ENCODE measurements at places on chromosomes 11 and 22.

DNA sequence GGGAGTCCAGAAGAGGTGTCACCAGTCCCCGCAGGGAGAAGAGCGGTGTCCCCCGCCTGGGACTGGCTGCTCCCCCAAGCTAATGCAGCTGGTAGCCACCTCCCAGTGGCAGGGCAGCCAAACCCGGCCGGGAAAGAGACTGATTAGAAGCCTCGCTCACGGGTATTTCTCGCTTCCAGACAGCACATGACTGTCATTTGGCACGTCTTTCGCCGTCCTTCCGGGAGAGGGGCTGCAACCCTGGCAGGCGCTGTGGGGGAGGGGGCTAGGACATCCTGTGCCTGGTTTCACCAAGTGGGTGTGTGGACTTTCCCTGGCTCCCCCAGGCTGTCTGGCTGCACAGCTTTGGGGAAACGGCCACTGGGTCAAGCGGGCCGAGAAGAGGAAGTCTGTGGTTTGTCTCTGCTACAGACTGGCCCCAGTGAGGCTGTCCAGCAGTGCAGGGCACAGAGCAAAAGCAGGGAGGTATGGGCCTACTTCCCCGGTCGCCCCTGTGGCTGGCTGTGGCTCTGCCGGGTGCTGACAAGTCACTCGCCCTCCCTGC lies 3.8 kb downstream of the CD81 start:
- no peak for DNase-seq

DNA sequence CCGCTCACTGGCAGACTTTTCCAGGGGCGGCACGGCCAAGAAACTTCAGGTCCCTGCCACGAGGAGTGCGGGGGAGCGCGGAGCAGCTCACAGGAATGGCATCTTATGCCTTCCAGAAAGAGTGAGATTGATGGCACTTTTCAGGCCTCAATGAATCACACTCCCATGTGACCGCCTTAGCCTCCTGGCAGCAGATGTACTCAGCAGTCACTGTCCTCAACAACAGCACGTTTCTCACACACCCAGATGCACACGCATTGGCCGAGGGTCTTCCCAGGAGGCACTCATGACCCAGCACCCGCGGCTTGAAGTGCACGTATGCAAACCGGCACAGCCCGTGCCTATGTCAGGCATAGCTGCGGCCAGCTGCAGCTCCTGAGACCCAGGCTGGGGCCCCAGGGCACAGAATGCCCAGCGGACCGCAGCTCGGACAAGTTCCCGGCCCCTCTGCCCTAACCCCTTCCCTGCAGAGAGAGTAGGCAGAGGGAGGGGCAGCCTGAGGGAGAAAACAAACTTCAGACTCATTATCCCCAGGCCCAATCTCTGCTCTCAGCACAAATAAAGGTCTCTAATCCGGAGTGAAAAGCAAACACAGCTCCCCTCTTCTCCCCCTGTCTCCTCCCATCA lies 48.3 kb downstream of the RPUSD4 start:
- no peak for DNase-seq

GRCh38 chr22:29226351-29226981 lies 20.8 kb downstream of the EMID1 start:
- DNase-seq = no peak

DNA sequence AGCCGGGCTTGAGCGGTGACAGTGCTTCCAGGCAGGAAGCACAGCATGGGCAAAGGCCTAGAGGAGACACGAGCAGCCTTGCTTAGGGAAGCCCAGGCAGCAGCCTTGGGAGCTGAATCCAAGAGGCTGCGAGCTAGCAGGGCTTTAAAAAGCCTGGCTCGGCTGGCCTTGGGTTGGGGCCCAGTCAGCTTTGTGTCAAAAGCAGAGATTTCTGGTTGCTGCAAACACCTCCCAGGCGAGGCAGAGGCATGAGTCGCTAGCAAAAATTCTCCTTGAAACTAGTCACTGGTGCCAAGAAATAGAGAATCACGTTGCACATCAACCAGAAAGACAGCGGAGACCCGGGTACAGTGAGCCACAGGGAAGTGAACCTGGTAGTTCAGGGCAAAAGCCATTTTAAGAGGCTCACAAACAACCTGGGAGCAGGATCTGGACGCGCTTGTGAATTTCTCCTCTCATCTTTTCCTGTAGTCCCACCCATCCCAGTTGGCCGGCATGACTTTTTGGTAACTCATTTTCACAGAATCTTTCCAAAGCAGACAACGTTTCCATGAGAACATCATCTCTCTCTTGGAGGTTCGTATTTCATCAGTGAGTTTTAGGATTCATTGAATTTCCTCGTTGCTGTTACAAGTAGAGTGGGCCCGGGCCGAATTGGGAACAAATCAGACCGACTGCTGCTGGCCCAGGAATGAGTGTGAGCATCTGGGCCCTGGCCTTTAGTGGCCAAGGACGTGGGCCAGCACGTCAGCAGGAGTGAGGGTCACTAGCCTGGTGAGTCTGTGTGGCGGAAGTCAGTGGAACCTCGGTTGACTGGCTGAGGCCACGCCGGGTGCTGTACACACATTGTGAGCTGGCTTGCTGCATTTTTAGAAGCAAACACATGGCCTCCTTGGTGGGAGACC lies 16.4 kb upstream of the FGF4 start:
- no peak for DNase-seq

GRCh38 chr11:8314916-8315315 lies 51.2 kb upstream of the LMO1 start:
- DNase-seq = no peak

GRCh38 chr11:36425561-36426081 lies 84.5 kb downstream of the TRAF6 start:
- no peak for DNase-seq

DNA sequence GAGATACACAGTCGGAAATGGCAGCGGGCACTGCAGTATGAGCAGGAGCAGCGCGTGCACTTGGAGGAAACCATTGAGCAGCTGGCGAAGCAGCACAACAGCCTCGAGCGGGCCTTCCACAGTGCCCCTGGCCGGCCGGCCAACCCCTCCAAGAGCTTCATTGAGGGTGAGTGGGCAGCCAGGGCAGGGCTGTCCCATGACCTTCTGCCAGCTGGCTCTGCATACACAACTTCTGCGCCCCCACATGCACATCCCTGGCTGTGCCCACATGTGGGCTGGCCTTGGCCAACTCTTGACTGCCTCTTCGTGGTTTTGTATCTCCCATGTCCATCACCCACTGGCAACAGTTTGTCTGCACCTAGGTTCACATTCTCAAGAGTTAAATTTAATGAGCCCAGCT lies 81.1 kb downstream of the MORC2 start:
- DNase-seq = peak; percentile 11
